Naive B cell (primary cell): ENCODE measurements at places on chromosomes 3 and 15.
A peak's percentile ranks its signal among the peaks of the same experiment; 100 is the strongest.

DNA sequence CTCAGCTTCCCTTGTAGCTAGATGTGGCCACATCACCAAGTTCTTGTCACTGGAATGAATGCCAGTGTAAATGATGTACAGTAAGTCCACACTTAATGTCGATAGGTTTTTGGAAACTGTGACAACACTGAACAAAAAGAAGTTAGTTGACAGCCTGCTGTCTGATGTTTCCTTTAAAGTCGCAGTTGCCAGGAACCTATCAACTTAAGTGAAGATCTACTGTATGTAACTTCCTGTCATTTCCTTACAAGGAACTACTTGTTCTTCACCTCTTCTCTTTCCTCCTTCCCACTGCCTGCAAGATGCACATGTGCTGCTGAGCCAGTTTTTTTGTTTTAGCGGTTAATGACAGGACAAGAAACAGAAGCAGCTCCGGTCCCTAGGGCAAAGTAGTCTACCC lies 44.6 kb downstream of the HDGFL3 start:
- H3K27ac ChIP-seq = no peak overlapping the region
- no peak overlapping the region for H3K4me3 ChIP-seq
- H3K36me3 ChIP-seq = peaks cover 12% of the 10 kb centered on the region
- no peaks in the 10 kb centered on the region for H3K4me1 ChIP-seq
- DNase-seq = no peak
- H3K27me3 ChIP-seq = no peaks in the 10 kb centered on the region

GRCh38 chr3:3087716-3088465 lies 22.3 kb downstream of the IL5RA start:
- no peaks in the 10 kb centered on the region for H3K36me3 ChIP-seq
- H3K4me3 ChIP-seq = no peak overlapping the region
- H3K27me3 ChIP-seq = no peaks in the 10 kb centered on the region
- peaks cover 20% of the 10 kb centered on the region for H3K4me1 ChIP-seq

DNA sequence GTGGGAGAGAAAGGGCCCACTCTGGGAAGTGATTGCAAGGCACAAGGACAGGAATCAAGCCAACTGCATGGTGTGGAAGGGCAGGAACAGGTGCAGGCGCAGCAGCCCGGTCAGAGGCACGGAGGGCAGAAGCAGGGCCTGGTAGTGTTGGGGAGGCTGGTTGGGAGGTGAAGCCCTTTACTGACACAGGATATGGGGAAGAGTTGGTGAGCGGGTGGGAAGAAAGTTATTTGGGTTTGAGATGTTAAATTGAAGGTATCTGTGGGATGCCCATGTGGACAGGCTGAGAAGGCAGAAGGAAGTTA lies 83.6 kb upstream of the ABHD2 start:
- H3K4me3 ChIP-seq = no peak overlapping the region
- no peak for DNase-seq
- H3K36me3 ChIP-seq = no peaks in the 10 kb centered on the region
- H3K4me1 ChIP-seq = peaks cover 3% of the 10 kb centered on the region

DNA sequence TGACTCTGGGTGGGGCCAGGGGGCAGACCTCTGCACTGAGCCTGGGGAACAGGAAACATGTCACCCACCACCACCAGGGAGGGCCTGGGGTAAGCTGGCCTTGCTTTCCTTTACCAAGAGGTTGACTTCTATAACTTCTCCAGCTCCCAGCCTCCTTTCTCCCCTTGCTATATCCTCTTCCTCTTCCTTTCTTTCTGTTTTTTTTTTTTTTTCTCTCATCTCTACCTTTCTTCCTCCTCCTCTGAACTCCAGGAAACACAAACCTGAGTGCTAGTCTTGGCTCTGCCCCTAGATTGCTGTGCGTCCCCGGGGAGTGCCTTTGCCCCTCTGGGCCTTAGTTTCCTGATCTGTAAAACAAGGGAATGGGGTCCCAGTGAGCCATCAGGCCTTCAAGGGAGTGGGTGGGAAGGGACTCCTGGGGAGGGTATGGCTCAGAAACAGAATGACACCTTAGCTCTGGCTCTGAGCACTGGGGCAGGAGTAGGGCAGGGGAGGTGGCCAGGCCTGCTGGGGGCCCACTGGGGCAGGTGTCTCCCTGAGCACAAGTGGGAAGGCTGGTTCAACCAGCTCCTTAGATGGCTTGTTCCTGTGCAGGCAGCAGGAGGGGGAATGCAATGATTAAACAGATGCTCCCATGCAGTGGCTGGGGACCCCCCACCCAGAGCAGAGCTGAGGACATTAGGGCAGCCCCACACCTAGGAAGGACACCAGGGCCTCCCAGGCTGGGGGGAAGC lies 4.3 kb downstream of the SNX33 start:
- peaks cover 8% of the 10 kb centered on the region for H3K4me1 ChIP-seq
- H3K27me3 ChIP-seq = peaks cover 1% of the 10 kb centered on the region
- H3K4me3 ChIP-seq = no peak overlapping the region
- no peak overlapping the region for H3K27ac ChIP-seq
- H3K36me3 ChIP-seq = no peaks in the 10 kb centered on the region

GRCh38 chr3:114939920-114940319 lies 207.2 kb downstream of the ZBTB20 start:
- no peak overlapping the region for H3K27ac ChIP-seq
- peaks cover 7% of the 10 kb centered on the region for H3K36me3 ChIP-seq
- no peak for DNase-seq

DNA sequence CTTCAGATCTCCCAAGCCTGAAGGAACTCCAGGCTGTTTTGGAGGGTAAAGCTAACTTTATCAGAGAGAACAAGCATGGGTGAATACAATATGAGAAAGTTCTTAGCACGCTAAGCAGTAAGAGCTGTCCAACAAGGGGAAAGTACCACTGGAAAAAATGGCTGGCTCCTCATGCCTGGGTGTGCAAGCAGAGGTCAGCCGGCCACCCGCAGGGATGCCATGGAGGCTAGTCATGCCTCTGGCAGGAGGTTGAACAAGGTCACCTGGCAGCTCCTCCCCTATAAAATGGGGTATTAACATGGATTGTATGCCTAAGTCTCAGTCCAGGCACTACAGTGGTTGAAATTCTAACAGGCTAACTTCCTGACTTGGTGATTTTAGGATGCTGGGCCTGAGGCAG lies 75.4 kb upstream of the SLC6A1 start:
- no peaks in the 10 kb centered on the region for H3K4me1 ChIP-seq
- peaks cover 43% of the 10 kb centered on the region for H3K27me3 ChIP-seq
- no peak overlapping the region for H3K4me3 ChIP-seq
- no peaks in the 10 kb centered on the region for H3K36me3 ChIP-seq
- no peak for DNase-seq
- no peak overlapping the region for H3K27ac ChIP-seq

DNA sequence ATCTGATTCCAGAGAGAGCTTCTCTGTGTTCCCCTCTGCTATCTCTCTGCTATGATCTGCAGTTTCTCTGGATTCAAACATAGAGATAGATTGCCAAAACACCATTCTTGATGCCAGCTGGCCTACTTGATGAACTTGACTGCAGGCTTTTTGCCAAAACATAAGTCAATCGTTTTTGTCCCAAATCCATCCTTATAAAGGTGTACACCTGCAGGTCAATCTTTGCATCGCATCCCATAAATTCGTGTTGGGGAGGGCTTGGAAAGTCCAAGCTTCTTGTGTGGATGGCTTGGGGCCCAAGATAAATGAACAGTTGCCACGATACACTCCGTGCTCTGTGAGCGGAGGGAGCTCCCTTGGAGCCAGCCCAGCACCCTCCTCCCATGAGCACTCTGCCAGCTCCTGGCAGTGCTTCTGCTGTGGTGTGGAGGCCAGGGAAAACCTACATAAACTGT lies 2.7 kb downstream of the CERS3 start:
- H3K27me3 ChIP-seq = peaks cover 23% of the 10 kb centered on the region

GRCh38 chr3:42736081-42736480 lies 33.5 kb upstream of the HHATL start:
- no peaks in the 10 kb centered on the region for H3K36me3 ChIP-seq
- no peak for DNase-seq
- H3K4me1 ChIP-seq = peaks cover 13% of the 10 kb centered on the region
- no peaks in the 10 kb centered on the region for H3K27me3 ChIP-seq
- no peak overlapping the region for H3K4me3 ChIP-seq

GRCh38 chr3:16300307-16300706 lies 35.3 kb downstream of the OXNAD1 start:
- H3K4me3 ChIP-seq = no peak overlapping the region
- H3K27me3 ChIP-seq = no peaks in the 10 kb centered on the region
- H3K27ac ChIP-seq = peak overlapping the region; percentile 82
- no peak for DNase-seq
- H3K36me3 ChIP-seq = peaks cover 15% of the 10 kb centered on the region

- no peaks in the 10 kb centered on the region for H3K4me1 ChIP-seq
- no peak overlapping the region for H3K4me3 ChIP-seq
- H3K27me3 ChIP-seq = peaks cover 10% of the 10 kb centered on the region
- no peak overlapping the region for H3K27ac ChIP-seq
Measured at GRCh38 chr3:180698760-180699270, 19.5 kb upstream of the CCDC39 start.

DNA sequence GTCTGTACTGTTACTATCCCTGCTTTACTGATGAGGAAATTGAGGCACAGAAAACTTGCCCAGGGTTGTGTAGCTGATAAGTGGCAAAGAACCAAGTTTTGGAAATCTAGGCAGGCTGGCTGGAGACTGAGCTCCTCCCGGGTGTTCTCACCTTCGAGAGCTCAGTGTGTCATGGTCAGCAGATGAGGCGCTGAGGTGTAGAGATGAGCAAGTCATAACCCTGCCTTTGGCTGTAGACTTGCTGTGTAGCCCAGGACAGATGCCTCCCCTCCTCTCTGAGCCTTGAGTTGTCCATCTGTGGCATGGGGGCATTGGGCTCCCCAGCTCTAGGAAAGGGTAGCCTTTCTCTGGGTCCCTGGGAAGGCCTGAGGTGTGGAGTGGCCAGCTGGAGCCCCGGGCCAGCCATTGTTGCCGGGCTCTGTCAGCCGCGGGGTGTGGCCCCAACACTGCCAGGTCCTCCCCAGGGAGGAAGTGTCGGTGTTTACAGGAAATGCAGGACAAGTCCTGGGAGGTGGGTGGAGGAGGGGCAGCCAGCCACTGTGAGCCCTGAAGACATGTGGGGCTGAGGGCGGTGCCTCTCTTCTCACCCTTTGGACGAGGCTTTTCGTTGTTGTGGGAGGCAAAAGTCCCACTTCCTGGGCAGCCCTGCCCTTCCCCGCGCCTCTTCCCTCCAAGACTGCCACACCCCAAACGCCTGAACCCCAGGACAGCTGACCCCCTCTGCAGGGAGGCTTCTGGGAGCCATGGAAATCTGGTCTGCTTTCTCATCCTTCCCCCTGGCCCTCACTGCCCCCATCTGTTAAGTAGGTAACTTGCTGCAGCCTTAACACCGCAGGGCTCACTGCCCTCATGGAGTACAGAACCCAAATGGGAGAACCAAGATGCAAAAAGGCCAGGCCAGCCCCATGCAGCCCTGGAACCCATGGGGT lies 29.1 kb downstream of the FGD5 start:
- peaks cover 10% of the 10 kb centered on the region for H3K27me3 ChIP-seq
- H3K27ac ChIP-seq = no peak overlapping the region
- DNase-seq = no peak

- H3K36me3 ChIP-seq = no peaks in the 10 kb centered on the region
- DNase-seq = no peak
- no peaks in the 10 kb centered on the region for H3K4me1 ChIP-seq
- no peak overlapping the region for H3K4me3 ChIP-seq
Measured at GRCh38 chr3:128463771-128464170, 2.9 kb downstream of the DNAJB8 start.

DNA sequence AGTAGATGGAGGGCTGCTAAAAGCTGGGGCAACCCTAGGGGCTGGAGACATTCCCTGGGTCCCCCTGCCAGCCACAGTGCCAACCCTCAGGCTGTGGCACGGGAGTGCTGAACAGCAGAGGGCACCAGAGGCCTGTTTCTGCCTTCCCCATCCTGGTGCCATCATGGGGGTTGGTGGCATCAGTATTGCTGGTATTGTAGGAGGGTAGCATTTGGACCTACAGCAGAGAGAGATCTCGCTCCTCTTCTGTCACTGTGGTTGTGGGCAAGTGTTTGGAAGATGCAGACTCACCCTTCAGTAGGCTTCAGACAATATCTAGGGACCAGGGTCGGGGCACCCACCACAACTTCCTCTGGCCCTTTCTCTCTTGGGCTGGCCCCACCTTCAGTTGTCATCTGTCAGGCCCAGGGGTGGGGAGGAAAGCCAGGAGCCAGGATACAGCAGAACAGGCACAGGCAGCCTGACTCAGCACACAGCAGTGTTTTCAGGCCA lies 123.5 kb downstream of the RPLP1 start:
- peaks cover 10% of the 10 kb centered on the region for H3K4me1 ChIP-seq
- peak; percentile 39 for DNase-seq
- no peaks in the 10 kb centered on the region for H3K36me3 ChIP-seq

DNA sequence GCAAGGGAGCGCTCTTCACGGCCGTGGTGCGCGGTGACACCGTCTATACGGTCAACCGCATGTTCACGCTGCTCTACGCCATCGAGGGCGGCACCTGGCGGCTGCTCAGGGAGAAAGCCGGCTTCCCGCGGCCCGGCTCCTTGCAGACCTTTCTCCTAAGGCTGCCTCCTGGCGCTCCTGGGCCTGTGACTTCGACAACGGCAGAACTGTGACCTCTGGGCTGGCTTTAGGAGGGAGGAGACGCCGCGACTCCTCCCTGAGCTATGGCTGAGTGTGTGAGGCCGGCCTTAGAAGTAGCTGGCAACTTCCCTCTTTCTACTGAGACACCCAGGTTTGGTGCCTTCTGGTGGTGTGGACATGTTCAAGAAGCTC lies 1.4 kb downstream of the KBTBD13 start:
- peak overlapping the region; percentile 10 for H3K27ac ChIP-seq
- no peaks in the 10 kb centered on the region for H3K36me3 ChIP-seq
- DNase-seq = peak; percentile 19
- H3K4me1 ChIP-seq = peaks cover 18% of the 10 kb centered on the region
